OCI-M1 (cell line): ENCODE measurements at places on chromosomes 5 and 9.

GRCh38 chr5:150781706-150782614 lies 3.4 kb downstream of the SMIM3 start:
- no peak for DNase-seq

DNA sequence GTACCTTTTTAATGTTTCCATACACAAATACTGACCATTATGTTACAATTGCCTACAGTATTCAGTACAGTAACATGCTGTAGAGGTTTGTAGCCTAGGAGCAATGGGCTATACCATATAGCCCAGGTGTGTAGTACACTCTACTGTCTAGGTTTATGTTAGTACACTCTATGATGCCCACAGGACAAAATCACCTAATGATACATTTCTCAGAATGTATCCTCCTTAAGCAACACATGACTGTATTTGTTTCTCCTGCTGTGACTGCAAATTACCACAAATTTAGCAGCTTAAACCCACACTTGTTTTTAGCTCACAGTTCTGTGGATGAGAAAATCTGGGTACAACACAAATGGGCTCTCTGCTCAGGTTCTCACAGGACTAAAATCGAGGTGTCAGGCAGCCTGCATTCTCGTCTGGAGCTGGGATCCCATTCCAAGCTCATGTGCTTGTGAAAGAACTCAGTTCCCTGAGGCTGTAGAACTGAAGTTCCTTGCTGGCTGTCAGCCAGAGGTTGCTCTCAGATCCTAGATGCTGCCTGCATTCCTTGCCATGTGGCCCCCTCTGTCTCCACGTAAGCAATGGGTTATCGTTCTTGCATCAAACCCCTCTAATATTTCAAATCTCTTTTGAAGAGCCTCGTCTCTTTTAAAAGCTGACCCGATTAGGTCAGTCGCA lies 38.6 kb upstream of the PIK3R1 start:
- no peak for DNase-seq

GRCh38 chr9:129732946-129733631 lies 19.8 kb downstream of the PTGES start:
- no peak for DNase-seq

GRCh38 chr9:114235033-114235661 lies 79.8 kb downstream of the COL27A1 start:
- no peak for DNase-seq

DNA sequence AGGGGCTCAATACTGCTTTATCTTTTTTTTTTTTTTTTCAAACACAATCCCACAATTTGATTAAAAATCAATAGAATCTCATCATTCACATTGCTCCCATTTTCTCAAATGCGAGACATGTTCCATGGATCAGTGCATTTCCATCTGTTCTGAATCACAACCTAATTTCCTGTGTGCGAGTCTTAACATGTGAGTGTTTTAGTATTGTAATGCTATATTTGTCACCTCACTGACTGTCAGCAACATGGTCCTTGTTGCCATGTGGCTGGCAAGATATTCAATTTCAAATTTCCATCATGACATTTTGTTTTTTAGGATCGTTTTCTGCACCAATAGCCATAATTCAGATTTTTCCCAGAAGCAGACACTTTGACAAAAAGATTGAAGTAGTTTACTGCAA lies 233.2 kb upstream of the PRDM9 start:
- no peak for DNase-seq

GRCh38 chr9:21326526-21327139 lies 8.6 kb downstream of the KLHL9 start:
- DNase-seq = peak; percentile 70

- DNase-seq = peak; percentile 75
Observed at GRCh38 chr5:138953387-138954256, 78.5 kb upstream of the LRRTM2 start.

DNA sequence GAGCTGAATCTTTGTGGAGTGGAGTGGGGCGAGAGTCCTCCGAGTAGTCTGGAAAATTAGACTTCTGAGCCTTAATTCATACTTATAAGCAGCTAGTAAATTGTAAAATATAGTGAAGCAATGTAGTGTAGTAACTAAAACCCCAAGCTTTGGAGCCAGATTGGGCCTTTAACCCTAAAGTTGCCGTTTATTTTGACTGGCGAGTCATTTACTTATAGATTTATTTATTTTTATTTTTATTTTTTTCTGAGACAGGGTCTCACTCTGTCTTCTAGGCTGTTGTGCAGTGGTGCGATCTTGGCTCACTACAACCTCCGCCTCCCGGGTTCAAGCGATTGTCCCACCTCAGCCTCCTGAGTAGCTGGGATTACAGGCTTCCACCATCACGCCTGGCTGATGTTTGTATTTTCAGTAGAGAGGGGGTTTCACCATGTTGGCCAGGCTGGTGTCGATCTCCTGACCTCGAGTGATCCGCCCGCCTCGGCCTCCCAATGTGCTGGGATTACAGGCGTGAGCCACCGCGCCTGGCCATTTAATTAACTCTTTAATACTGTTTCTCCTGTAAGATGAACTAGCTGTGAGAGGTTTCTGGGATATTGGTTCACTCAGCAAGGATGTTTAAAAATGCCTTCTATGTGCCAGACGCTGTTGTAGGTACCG lies 687 bp upstream of the RPS23 start:
- no peak for DNase-seq

DNA sequence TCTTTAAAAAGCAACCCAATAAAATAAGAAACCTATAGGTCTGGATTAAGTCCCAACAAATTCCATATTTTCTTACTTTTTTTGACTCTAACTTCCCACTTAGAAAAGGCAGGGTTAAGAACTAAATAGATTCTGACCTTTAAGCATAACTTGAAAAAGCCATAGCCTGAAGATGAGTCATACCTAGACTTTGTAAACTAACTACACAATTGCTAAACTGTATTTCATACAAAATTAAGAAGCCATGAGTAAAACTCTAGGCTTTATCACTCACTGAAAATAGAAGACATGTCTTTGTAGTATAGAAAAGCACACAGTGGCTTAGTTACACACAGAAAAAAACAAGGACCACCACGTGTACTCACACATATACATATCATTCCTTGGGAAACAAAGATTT lies 51.5 kb downstream of the MLLT3 start:
- no peak for DNase-seq

DNA sequence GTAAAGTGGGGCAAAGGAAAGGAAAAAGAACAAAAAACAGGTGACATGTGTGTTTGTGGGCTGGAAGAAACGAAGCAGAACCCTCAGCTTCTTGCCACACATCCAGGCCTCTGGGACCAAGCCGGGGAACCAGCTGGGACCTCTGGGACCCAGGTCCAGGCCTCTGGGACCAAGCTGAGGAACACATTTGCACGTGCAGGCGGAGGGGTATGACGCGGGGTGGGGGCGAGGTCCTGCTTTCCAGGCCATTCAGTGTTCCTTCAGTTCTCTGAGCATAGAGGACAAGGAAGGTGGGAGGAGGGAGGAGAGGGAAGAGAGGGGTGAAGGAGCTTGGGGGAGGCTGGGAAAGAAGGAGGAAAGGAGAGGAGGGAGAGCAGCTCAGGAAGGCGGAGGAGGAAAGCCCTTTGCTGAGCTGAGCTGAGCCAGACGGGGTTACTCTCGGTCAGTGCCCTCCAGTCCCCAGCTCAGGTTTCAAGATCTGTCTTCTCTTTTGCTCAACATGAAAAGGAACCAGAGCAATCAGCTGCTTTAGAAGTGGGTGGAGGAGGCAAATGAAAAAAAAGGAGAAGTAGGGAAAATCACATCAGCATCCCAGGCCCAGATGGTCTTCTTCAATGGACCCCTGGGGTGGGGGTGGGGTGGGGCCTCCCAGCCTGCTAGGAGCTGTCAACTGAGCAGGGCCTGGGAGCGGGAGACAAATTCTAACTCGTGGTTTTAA lies 59.1 kb downstream of the ABCA1 start:
- peak; percentile 92 for DNase-seq

DNA sequence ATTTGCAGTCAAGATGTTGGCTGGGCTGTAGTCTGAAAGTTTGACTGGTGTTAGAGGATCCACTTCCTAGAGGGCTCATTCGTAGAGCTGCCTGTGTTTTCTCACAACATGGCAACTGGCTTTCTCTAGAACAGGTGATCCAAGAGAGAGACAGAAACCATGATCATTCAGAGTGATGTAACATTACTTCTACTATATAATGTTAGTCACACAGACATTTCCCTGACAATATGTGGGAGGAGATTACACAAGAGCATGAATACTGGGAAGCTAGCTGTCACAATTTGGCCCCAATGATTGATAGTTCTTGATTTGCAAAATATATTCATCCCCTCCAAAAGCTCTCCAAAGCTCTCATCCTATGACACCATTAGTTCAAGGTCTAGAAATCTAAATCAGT lies 10.9 kb upstream of the TMEM161B start:
- DNase-seq = peak; percentile 47

DNA sequence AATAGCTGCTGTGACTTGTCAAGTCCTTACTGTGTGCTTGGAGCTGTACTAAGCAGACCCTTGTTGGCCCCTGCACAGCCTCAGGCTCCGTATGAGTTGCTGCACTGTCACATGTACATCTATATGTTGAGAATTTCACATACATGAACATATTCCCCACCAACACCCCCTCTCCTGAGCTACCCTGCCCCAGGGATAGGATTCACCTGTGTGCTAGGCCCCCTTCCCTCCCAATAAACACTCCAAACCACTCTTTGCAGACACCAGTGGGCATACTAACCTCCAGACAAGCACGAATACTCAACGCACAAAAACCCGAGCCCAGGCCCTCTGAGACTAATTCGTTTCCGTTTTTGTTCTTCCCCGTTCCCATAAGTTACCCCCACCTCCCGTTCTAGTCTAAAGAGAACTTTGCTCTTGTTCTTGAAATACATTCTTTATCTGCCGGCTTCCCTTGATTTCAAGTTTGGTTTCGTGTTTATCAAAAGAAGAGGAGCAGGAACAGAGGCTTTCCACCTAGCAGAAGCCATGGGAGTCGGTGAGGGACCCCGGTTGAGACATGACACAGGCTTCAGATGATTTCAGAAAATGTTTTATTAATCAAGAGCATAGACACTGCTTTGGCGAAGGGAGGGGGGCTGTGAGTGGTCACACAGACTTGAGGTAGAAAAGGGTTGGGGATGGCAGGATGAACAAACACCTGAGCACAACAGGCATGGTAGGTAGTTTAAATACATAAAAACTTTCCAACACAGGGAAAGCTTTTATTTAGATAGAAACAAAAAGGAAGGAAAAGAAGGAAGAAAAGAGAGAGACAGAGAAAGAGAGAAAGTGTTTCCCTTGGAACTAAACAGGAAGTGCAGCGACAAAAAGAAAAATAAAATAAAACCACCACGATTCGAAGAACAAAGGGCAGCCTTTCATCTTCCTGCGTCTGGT lies 3.4 kb downstream of the HAND1 start:
- DNase-seq = no peak

- DNase-seq = peak; percentile 10
Observed at GRCh38 chr5:173638126-173639040, 21.9 kb upstream of the BOD1 start.

DNA sequence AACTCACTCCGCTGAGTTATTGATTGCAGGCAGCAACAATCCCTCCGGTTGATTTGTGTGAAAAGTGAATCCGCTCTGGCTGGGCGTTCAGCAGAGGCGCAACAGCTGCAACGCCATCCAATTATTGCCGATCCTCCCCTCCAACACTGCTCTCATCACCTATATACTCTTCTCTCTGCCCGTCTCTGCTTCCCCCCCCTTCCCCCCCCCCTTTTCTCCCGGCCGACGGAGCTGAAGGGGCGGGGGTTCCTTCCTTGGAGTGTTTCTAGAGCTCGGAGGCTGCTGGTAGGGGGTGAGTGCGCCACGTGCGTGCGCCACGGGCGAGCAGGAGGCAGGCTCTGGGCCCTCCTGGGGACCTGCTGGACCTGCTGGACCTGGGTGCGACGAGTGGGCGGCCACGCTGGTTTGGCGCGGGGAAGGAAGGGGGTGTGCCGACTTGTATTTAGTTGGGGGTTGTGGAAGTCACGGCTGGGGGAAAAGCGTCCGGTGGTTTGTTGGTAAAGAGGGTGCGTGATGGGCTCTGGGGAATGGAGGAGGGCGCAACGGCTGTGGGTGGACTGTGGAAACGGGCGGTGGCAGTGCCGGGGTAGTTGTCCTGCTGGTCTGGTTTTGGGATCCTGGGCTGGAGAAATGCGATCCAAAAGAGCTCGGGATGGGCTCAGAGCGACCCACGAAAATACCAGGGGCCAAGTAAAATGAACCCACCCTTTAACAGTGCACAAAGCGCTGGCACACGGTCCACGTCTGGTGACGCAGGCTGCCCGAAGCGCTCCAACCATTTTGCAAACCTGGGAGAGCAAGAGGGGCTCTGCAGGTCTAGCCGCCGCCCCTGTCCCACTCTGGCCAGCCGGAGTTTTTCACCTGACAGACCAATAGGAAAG lies 6.4 kb upstream of the MEF2C start:
- DNase-seq = peak; percentile 80

GRCh38 chr5:38710627-38711026 lies 135.2 kb upstream of the OSMR start:
- DNase-seq = no peak

GRCh38 chr5:78500028-78500427 lies 139.6 kb downstream of the SCAMP1 start:
- DNase-seq = no peak

GRCh38 chr9:136178773-136179075 lies 26.2 kb downstream of the LHX3 start:
- no peak for DNase-seq

GRCh38 chr9:14565352-14566016 lies 127.7 kb downstream of the ZDHHC21 start:
- DNase-seq = no peak

DNA sequence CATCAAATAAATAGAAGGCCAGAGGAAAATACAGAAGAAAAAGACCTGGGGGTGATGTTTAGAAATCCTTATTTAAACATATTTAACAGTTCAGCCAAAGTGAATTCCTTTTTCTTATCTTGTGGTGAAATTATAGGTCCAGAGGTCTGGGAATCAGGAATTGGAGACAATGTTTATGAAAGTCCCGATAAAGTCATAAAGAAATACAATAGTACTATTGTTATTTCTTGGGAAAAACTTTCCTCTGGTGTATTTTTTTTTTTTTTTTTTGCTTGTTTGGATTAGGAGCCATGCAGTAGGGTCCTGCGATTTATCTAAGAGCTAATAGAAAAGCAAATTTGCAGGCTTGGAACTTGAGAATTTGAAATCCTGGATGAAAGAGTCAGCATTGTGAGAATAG lies 426 bp downstream of the C7 start:
- no peak for DNase-seq

- no peak for DNase-seq
Observed at GRCh38 chr5:11072568-11072967, 311.5 kb upstream of the DAP start.

- DNase-seq = no peak
Observed at GRCh38 chr9:136596630-136597031, 50.8 kb upstream of the NOTCH1 start.

GRCh38 chr9:109906766-109907382 lies 126.9 kb downstream of the PALM2AKAP2 start:
- DNase-seq = peak; percentile 21

- no peak for DNase-seq
Observed at GRCh38 chr5:54570916-54571315, 53.4 kb downstream of the SNX18 start.

GRCh38 chr9:134293611-134294152 lies 32.6 kb upstream of the RXRA start:
- DNase-seq = no peak

GRCh38 chr5:107805824-107806223 lies 135.1 kb upstream of the EFNA5 start:
- no peak for DNase-seq
